ENCODE measurements at places on chromosomes 6 and 20.

- DNase-seq: no peak
These were observed 44.9 kb downstream of the OR2B2 start for GRCh38 chr6:27867051-27867944.

- DNase-seq: no peak
These were observed 117.4 kb downstream of the RFX6 start for GRCh38 chr6:116994447-116994846.

DNA sequence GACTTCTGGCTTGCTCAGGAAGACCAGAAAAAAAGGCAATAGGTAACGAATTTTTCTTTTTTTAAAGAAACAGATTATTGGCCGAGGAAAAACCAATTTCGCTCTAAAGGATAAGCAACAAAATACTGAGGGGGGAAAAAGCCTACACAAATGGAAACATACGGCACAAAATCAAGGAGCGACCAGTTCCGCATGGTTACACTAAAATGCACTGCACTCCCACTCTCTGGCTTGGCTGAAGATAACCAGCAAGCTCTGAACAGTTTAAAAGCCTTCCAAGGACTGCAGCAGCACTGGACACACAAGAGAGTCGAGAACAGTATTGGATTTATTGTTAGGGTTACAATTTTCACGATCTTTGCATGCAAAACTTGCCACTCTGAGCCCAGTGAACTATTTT is 881 bp upstream of the MAP7 start:
- no peak for DNase-seq

DNA sequence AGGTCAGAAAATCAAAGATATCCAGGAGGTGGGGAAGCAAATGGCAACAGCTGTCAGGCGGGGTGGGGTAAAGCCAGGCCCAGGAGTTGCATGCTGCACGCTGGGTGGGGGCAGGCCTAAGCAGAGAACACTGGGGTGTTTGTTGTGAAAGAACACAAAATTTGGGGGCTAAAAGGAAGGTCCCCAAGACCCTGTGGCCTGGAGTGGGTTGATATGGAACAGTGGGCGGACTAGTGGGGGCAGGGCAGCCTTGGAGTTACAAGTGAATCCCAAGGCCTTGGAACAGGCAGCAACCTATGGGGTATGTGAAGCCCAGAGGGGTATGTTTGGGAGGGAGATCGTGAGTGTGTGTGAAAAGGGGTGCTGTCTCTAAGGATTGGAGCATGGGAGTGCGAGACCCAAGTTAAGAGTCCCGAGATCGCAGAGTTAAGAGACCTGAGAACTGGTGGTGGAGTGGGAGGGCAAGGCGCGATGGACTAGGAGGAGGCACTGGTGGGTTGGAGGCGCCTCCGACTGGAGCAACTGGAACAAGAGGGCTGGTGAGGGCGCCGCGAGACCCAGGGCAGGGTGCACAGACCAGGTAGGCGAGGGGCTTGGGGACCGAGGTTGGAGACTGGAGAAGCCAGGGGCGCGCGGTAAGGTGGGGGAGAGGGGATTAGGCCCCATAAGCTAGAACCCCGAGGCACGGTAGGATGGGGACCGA is 658 bp downstream of the CUL7 start:
- DNase-seq: no peak

GRCh38 chr20:53175135-53175780 is 203.1 kb downstream of the TSHZ2 start:
- no peak for DNase-seq

- DNase-seq: no peak
These were observed 32.3 kb downstream of the YTHDF1 start for GRCh38 chr20:63183422-63184146.

- DNase-seq: no peak
These were observed 9.0 kb upstream of the MICA start for GRCh38 chr6:31394381-31394780.

DNA sequence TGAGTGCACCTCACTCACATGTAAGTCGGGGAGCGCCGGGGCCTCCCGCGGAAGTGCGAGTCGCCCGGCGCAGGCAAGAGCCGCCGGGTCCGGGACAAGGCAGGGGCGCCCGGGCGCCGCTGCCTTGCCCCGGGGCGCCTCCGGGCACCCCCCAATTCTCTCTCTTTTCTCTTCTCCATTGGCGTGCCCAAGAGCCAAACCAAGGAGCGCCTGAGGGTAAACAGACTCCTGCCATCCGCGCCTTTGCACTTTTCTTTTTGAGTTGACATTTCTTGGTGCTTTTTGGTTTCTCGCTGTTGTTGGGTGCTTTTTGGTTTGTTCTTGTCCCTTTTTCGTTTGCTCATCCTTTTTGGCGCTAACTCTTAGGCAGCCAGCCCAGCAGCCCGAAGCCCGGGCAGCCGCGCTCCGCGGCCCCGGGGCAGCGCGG is 36.8 kb downstream of the GNAS start:
- DNase-seq: no peak

- DNase-seq: no peak
These were observed 79.2 kb upstream of the IYD start for GRCh38 chr6:150289454-150290071.

GRCh38 chr6:110554441-110554840 is 78.0 kb upstream of the SLC22A16 start:
- DNase-seq: no peak

DNA sequence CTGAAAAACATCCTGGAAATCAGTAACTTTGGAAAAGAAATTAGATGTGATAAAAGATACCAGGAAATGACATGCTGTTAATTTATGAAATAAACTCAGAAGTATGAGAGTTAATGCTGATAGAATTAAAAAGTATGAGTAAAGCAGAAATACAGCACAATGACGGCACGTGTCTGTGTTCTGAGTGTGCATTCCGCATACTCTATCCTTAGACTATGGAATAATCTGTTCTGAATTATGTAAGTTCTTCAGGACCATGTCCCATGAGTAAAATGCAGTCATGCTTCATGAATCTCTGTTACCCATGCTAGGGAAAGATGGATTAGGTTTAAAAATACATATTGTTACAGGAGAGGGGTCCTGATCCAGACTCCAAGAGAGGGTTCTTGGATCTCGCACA is 21.7 kb downstream of the HECA start:
- DNase-seq: no peak

GRCh38 chr6:91782802-91783201 is 1195.9 kb upstream of the MAP3K7 start:
- DNase-seq: no peak

GRCh38 chr6:136751522-136751956 is 40.7 kb downstream of the MAP3K5 start:
- no peak for DNase-seq

DNA sequence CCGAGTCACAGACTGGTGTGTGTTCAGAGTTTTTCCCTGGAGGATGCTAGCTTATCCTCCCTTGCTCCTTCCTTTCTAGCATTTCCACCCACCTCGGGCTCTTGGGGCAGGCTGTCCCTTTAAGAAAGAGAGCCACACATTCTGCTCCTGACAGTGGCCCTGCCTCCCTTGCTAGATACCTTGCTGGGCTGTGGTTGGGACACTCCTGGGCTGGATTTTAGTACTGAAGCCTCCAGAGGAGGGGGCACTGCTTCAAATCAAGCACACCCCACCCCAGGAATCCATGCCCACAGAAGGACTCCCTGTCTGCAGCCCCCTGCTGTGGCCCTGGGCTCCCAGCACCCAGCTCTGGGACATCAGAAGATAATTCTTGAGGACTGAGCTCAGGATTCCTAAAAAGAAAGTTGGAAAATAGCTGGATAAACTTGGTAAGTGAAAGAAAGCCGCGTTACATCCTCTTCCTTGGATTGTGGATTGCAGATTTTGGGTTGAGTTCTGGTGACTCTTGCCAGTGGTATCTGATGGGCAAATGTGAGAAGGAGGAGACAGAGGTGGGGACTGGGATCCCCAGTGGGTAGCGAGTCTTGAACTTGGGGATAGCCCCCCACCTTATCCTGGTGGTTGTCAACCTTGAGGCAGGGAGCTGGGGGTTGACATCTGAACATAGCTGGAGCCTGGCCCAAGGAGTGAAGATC is 29.0 kb downstream of the DAAM2 start:
- no peak for DNase-seq

GRCh38 chr6:146990284-146990683 is 213.9 kb upstream of the STXBP5 start:
- no peak for DNase-seq

DNA sequence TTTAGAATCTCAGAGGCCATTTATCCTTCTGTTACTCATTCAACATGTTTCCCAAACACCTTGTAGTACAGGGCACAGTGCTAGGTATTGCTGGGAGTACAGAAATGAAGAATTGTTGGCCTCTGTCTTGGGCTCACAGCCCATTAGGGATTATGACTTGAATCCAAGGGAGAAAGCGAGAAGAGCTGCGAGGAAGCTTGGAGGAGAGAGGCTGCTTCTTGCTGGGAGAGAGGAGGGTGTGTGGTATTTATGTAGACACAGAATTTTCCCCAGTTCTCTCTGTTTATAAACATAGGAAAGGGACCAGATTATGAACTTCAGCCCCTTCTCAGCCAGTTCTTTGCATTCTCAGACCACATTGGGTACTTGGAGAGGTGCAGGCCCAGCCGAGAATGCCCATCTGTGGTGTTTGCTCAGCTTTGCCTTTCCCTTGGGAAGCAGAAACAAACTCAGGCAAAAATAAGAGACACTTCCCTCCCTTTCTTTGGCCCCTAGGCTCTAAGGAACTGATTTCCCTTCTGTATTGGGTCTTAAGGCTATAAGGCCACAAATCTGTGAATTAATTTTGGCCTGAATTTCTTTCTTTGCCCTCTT is 17.9 kb downstream of the CHMP4B start:
- no peak for DNase-seq

- DNase-seq: no peak
These were observed 12.5 kb upstream of the TMEM242 start for GRCh38 chr6:157335829-157336228.

GRCh38 chr20:53270792-53271375 is 298.7 kb downstream of the TSHZ2 start:
- no peak for DNase-seq

DNA sequence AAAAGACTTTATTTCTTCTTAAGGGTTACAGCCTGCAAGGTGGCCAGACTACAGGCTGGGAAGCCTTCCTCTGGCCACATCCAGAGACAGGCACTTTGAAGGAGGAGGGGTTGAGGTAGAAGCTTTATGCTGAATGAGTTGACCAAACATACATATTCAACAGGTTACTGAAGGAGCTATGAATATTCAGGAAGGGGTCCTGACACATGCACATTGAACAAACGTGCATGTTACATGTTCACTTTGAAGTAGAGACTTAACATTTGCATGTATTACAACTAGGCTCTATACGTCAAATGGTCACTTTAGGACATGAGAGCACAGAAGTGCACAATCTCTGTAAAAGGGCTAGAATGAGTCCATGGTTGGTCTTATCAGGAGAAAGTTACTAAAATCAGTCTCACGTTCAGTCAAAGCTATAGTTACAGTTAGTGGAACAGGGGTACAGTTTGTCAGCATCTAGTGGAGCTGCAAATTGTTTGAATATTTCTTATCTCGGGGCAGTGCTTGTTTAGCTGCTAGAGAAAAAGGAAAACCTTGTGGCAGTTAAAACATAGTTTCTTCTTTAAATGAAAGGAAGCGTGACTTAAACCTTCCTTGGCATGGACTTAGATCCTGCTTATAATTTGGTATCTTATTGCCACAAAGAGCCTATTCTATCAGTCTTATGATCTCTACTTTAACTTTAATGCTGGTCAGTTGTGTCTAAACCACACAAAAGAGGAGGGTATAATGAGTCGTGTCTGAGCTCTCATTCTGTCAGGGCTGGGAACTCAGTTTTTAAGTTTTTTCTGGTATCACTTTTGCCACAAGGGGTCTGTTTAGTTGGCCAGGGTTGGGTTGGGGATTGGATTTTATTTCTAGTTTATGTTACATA is 4.6 kb upstream of the ZSCAN9 start:
- DNase-seq: no peak

DNA sequence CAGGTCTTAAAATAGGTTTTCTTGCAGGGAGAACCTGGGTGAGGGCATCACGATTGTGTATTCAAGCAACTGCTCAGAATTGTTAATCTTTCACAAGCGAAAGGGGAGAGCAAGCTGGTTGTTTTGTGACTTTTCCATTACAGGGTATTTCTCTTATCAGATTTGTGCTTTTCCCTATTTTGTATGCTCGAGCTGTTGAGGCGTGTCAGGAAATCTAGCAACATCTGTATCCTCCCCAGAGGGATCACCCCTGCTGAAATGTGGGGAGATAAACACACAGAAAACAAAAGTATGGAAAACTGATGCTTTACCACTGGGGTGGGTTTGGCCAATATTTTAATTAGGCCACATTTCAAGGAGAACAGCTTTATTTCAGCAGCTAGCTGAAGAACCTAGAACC is 187.0 kb downstream of the DTNBP1 start:
- no peak for DNase-seq

GRCh38 chr6:162849269-162849668 is 121.5 kb downstream of the PACRG start:
- DNase-seq: no peak

DNA sequence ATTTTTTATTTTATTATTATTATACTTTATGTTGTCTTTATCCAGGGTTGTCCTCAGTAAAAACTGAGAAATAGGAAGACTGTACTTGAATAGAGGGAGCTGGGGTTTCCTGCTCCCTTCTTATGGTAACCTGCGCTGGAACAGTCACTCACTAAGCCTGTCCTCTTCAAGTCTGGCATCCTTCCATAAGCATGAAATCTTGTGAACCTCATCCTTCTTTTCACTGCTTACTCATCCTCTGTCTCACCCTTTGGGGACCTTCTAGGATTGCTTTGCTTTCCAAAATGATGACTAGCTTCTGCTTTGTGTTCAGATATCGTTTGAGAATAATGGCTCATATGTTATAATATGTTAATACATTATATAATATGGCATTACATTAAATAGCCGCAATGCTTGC is 90.6 kb downstream of the C6orf118 start:
- no peak for DNase-seq

DNA sequence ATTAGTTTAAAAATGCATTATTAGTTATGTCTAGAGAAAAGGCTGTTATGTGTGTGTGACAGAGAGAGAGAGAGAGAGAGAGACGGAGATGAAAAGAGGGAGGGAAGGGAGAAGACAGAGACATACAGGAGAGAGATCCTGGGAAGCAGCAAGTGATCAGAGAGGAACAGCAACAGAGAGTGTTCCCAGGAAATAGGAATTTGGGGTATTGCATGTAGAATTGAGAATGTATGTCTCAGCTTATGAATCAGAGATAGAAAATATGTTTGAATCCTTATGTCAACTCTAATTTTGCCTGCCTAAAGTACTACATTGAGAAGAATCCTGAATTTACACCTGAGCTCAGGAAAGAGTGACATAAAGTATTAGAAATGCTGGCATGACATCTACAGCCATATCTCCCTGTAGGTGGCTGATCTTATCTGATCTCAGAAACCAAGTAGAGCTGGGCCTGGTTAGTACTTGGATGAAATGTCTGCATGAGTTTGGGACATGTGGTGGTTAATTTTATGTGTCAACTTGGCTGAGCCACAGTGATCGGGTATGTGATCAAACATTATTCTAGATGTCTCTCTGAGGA is 130.6 kb downstream of the TENT5A start:
- no peak for DNase-seq
